ENCODE measurements at places on chromosomes 16 and 17. TPM values are rescaled to one million over a fixed set of nuclear protein-coding genes. Genes with fewer than 3 reads are reported as not detected.

DNA sequence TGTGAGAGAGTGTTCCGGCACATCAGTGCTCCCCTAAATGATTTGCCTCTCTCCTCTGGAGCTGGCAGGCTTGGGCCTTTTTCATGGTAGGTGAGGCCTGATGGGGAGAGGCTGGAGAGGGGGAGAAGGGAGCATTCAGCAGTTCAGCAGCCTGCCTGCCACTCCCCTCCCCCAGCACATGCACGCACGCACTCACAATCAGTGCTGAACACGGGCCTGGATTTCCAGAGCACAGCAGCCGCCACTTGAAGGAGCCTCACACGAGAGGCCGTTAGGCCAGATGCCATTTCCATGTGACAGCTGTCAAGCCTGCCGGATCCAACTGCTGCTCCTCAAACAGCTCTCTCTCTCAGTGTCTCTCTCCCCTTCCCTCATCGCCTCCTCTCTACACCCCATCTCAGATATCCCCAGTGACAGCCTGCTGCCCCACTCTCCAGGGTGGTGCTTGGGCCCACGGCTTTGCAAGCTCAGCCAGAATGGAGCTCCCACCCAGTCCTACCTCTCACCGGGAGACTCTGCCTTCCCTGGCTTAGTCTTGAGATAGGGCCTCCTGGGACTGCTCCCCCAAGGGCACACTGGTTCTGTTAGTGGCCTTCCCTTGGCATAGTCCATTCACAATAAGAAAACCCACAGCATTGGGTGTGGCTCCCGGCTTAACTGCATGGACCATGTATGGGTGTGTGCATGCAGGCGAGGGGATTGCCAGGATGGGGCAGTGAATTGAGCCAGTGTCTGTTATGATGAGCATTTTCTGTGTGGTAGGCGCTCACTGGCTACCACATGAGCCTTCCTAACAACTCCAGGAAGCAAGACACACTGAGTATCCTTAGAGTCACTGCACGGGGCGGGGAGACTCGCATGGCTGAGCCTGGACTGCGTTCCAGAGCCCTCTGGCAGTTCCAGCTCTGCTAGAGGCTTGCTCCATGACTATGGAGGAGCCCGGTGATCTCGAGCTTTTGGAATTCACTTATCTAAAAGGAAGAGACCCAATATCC lies 226.2 kb downstream of the CCDC182 start:
- DNase-seq, result peak; percentile 83

DNA sequence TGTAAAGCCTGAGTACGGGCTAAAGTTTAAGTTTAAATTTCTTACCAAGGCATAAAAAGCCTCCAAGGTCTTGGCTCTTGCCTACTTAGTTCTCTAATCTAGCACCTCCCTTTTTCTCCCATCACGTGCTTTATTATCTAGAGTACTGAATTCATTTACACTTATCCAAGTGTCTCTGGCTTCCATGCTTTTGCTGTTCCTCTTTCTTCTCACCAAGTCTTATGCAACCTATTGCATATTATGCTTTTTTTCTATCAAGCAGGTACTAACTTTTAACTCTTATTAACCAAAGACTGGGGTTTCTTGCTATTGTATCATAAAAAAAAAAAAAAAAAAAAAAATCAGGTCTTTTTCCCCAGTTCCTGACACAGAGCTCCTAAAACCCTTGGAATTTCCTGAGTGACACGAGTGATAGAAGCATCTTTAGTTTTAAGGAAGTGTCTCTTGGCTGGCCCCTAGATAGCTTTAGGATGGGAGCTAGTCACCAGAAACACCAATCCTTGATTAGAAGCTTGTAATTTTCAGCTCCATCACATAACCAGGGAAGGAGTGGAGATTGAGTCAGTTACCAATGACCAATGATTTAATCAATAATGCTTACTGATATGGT lies 44.9 kb downstream of the SSH2 start:
- DNase-seq, result no peak

GPR142 gene
- 20.7 TPM for total RNA-seq

DNA sequence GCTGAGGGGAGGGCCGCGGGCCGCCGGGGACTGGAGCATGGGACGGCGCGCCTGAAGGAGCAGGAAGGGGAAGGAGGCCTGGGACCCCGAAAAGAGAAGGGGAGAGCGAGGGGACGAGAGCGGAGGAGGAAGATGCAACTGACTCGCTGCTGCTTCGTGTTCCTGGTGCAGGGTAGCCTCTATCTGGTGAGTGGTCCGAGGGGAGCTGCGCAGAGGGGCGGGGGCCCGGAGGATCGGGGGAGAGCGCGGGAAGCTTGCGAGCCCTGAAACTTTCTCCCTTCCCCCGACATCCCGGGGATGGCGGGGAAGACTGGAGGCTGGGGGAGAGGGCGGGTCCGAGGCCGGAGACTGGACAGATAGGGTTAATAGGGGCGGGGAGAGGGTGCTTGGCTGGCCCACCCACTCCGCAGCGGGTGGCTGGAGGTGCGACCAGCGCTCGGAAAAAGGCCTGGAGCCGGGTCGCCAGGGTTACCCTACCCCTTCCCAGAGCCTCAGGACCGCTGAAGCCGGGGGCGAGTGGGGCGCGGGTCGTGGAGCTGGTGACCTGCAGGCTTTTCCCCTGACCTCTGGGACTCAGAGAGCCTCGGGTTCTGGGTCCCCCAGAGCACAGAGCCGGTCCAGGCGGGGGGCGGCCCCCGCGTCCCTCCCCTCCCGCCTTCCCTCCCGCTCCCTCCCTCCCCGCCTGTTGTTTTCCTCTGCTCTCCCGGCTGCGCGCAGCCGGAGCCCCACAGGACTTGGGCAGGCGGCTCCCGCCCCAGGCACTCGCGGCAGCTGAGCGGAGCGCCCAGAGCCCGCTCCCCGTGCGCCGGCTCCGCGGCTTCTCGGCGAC lies 631 bp downstream of the NXPH3 start:
- DNase-seq, result peak; percentile 76

CLEC19A gene
- not detected for total RNA-seq

STUB1 gene
- total RNA-seq, result 78.3 TPM

FKBP10 gene
- 28.5 TPM for total RNA-seq

GRCh38 chr16:66083171-66083570 lies 283.3 kb upstream of the CDH5 start:
- DNase-seq, result no peak

DNA sequence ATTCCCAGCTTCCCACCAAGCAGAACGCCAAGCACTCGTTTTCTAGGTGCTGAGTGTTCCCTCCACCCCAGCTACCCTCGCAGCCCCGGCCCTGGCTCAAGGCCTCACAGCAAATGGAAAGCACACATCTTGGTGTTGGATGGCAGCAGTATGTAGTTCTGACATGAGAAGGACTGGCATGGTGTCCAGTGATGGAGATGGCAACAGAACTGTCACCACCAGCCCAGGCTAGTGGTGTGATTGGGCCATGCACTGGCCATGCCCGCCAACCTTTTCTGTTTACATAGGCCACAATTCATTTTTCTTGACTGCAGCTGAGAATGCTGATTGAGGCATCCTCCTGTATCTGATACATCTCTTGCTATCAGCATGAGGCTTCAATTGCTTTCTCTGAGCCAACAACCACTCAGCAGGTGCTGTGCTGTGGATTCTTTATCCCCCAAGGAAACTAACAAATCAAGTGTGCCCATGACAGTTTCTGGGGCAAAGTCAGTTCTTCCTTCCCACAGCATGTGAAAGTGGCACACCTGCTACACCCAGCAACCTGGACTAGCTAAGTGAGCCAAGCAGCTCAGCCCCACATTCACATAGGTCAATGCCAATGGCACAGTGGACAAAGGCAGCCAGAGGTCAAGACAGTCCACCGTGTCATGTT lies 3.8 kb downstream of the SLC12A4 start:
- DNase-seq, result no peak

DNA sequence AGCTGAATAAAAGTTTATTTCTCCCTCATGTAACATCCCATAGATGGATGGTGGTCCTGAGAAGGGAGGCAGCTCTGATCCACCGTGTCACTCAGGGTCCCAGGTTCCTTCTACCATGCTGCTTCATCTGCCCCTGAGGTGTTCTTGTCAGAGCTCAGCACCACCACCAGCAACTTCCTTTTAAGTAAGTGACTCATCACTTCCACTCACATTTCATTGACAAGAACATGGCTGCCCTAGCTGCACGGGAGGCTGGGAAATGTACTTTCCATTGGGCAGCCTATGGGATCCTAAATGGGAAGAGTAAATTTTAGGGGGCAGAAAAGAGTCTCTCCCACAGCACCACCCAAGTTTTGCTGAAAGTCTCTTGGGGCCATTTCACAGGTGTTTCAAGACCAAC lies 134.7 kb downstream of the USP31 start:
- DNase-seq, result no peak

ESRP2 gene
- total RNA-seq, result not detected

DNA sequence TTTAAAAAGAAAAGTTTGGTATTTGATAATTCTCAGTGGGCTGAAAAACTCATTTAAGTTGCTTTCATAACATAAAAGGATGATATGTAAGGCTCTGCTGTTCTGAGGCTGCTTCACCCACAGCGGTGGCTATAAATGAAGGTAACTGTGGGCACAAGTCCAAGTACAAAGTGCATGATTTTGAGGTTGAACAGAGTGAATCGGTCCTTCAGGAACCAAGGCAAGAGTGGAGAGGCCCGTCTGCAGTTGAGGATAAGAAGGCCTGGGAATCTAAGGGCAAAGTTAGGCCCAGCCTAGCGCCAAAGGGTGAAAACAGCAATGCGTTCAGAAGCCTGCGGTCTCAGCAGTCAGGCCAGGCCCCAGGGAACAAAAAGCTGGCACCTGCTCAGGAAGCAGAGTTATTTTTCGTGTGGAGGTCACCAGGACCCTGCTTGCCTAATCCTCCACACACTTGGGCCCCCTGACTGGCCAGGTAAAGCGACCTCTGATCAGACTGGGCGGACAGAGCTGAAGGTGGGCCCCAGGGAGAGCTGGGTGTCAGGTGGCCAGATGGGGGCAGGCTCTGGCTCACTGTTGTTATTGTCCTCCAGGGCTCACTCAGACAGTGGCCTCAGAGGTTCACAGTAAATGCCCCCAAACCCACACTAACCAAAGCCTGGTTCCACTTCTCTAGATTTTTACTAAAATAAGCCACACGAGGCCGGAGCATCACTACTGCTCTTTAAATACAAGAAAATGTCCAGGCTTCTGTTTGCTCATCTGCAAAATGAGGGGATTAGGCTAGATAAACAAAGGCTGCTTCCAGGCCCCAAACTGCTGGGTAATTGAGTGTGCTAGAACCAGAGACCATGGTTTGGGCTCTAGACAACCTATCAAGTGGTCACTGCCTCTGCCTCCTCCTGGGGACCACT lies 46.5 kb downstream of the TEX2 start:
- DNase-seq, result no peak

PRR15L gene
- total RNA-seq, result not detected

DNA sequence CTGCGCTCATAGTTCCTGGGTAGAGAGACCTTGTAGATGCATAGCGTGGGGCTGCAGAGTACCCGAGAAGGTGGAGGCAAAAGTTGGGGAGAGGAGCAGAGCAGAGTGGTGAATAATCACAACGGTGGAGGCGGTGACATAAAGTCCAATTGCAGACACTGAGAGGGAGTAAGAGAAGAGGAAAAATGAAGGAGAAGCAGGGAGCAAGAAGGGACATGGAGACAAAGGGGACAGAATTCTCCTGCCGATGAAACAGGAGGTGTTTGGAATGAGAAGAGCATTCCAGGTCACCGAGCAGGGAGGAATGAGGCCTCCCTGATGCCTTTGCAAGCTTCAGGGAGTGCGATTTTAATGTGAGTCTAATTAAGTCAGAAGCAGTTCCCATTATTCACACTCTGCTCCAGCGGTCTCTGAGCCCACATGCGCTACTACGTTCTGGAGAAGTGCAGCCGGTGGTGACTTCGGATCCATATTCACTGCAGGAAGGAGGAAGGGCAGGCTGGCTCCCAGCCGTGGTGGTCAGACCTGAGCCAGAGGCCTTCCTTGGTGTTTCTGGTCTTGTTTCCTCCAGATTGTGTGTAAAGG lies 108.0 kb upstream of the DNAH9 start:
- no peak for DNase-seq

GRCh38 chr17:13520899-13521572 lies 80.7 kb downstream of the HS3ST3A1 start:
- no peak for DNase-seq

C17orf107 gene
- 11.1 TPM for total RNA-seq

DNA sequence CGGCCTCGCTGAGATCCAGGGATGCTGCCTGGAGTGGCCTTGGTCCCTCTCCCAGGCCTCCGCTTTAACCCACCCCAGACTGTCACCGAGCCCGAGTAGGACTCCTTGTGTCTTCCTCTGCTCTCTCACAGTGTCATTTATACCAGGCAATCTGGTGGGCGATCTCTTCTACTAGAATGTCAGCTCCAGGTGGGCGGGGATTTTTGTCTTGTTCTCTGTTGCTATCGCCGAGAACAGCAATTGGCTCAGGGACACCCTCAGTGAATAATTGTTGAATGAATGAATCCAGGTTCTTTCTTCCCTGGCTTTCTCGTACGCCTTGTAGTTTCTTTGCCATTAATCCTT lies 591 bp downstream of the DHX38 start:
- no peak for DNase-seq
